Effector memory CD4-positive, alpha-beta T cell (primary cell): ENCODE measurements at places on chromosomes 1 and 21.

GRCh38 chr1:27071049-27071416 is 58.4 kb upstream of the TENT5B start:
- no peak for DNase-seq

DNA sequence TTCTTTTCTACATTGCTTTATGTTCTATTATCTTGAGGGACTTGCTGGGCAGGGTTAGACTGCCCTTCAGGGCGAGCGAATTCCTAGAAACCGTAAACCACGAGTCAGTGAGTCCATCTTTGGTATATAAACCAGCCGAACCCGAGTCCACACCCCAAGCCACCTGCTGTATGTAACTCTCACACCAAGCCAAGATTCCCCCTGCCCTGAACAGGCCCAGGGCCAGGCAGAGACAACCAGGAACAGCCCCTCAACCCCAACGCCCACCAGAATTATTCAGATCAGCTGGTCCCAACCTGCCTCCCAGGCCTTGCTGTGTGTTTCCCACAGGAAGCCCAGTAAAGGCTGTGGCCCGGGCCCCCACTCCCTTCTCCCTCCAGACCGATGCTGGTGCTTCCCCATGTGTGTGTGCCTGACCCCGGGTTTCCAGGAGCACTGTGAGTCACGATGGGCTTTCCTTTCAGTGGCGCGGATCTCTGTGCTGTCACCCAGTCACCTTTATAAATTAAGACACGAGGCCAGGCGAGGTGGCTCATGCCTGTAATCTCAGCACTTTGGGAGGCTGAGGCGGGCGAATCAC is 17.1 kb downstream of the KIF17 start:
- no peak for DNase-seq

GRCh38 chr1:118788463-118788862 is 199.7 kb downstream of the TBX15 start:
- DNase-seq: no peak

- DNase-seq: no peak
These were observed 69.6 kb downstream of the LHX4 start for GRCh38 chr1:180299479-180300221.

DNA sequence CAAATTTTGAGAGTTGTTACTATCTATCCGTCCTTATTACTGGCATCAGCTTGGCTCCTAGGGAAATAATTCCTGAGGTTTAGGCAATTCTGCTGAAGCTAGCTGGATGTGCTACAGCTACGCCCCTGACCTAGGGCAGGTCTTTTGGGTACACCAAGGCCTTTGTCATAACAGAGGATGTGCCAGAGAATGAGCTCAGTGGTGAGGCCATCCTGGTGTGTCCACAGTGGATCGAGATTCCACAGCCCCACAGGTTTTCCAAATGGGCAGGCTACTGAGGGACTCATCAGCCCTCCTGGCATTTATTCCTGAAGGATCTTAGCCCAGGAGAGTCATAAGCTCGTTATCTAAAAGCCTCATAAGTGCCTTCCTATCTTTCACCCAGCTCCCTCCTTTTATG is 475.2 kb upstream of the USP24 start:
- no peak for DNase-seq

DNA sequence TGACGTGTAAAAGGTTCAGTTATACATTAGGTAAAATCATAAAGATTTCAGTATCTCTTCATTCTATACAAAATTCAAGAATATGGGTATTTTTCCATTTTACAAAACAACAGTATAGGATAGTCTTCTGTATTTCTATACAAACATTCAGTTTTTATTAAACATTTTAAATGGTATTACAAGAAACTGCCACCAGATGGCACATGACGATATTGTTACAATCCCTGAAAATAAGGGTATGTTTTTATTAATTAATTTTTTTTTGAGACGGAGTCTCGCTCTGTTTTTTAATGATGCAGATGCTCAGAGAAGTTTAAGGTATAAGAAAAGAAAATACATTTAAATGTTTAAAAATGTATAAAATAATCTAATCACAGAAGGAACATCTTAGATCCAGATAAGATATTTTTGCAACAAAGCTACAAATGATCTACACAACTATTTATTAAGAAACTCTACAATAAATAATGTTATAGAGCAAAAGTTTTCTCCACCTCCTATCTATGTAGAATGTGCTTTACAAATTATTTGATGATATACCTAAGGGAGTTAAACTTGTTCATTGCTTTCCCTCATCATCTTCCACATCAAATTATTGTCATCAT is 23.5 kb upstream of the RSBN1 start:
- DNase-seq: no peak

DNA sequence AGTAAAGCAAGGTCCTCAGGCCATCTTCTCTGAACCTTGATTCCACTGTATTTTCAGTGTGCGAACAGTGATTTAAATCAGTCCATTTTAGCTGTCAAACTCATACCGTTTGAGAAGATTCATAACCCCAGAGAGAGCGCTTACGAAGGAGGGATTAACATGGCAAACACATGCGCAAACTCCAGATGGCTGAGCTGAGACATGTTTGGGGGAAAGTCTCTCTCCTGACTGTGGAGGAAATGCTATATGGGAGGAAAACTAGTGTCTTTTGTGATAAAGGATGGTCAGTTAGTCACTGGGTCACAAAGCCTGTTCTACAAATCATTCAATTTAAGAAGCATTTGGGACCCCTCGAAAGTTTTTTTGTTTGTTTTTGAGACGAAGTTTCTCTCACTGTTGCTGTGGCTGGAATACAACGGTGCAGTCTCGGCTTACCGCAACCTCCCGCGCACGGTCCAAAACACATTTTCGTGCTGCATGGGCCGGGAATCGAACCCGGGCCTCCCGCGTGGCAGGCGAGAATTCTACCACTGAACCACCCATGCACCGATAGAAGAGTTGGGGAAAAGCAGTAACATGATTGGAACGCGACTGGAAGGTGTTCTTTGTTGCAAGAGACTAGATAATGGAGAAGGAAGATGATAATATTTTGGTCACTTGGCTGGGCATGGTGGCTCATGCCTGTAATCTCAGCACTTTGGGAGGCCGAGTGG is 58.4 kb upstream of the CXADR start:
- DNase-seq: no peak

- DNase-seq: no peak
These were observed 742 bp upstream of the HSPA13 start for GRCh38 chr21:14383596-14384180.

GRCh38 chr1:67110352-67110751 is 24.4 kb downstream of the C1orf141 start:
- DNase-seq: no peak

DNA sequence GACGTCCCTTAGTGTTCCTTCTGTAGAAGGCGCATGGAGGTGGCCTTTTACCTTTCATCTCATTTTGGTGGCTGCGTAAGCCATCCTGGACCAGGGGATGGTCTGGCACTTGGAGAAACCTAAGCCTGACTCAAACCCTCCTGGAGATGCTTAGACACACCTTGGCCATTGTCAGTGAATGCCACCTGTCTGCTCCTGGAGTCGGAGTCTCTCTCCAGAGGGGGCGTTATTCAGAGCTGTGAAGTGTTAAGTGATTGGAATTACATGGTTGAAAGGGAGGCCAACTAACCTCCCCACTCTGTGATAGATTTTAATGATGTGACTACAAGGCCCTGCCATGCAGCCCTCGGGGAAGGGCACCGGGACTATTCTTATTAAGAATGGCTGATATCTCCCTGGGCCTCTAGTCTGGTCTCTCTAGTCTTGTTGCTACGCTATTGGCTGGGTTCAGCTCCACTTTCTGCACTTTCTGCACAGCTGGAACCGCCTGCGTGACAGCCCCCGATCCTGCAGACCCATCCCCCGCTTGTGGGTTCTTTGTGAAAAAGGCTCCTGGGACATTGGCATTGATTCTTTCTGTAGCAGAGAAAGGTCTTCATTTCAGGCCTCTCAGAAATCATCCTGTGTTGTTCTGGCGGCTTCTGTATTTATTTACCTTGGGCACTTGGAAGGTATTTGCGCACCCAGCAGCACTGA is 4.2 kb downstream of the RASSF5 start:
- DNase-seq: no peak
